Activated naive CD8-positive, alpha-beta T cell treated with anti-CD3 and anti-CD28 coated beads, Interleukin-2, amount 50 U/mL, for 16 hours (primary cell): ENCODE measurements at places on chromosomes 1 and 21.

DNA sequence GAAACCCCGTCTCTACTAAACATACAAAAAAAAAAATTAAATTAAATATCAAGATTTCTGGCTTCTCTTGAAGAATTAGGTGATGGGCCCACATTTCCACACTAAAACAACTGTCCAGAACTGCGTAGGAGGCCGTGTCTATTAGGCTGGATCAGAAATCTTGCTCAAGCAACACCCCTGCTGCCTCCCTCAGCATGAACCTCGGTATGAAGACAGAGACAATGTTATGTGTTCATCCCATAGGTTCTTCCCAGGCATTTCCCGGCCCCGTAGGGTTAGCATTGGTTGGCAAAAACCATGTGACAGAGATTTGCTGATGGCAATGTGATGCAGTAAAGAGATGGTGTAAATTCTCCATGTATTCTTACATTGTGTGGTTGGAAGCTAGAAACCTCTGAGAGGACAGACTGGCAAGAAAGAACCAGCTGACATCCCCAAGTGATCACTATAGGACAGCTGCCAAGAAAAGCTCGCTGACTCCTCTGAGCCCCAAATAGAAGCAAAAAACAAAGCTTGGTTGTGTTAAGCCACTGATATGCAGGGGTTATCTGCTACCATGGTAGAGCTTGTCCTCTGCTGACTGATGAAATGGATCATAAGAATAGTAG lies 34.5 kb downstream of the EBNA1BP2 start:
- no peak for DNase-seq

GRCh38 chr1:28036431-28036830 lies 52.0 kb downstream of the EYA3 start:
- no peak for DNase-seq

DNA sequence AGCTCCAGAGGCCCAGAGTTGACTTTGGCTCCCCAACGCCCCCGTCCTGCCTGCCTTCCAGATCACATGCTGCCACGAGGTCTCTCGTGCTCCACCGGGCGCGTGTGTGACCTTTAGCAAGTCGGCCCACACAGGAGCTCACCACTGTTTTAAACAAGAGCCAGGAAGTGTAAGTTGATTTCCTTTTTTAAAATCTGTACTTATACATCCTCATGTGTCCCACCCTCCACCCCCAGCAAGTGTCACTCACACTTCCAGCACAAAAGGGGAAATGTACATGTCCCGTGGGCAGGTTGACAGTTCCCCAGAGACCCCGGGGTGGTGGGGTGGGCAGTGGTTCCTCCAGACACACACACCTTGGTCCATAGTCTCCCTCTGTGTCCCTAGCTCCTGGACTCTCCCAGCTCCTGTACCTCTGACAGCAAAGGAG lies 84.4 kb downstream of the STUM start:
- DNase-seq, result no peak

DNA sequence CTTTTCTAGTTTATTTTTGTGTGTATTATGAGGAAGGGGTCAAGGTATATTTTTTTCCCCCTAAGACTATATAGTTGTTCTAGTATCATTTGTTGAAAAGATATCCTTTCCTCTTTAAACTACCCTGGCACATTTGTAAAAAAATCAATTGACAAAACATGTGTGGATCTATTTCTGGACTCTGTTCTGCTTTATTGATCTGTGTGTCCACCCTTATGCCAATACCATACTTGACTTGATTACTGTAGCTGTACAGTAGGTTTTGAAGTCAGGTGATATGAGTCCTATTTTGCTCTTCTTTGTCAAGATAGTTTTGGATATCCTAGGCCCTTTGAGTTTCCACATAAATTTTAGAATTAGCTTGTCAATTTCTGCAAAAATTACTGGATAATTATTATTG lies 21.2 kb upstream of the SOX13 start:
- no peak for DNase-seq

- no peak for DNase-seq
Measured at GRCh38 chr1:224198572-224198971, 15.5 kb downstream of the DEGS1 start.

- no peak for DNase-seq
Measured at GRCh38 chr1:107247679-107248078, 106.8 kb downstream of the NTNG1 start.

GRCh38 chr1:57131257-57131656 lies 165.4 kb upstream of the C8B start:
- no peak for DNase-seq

DNA sequence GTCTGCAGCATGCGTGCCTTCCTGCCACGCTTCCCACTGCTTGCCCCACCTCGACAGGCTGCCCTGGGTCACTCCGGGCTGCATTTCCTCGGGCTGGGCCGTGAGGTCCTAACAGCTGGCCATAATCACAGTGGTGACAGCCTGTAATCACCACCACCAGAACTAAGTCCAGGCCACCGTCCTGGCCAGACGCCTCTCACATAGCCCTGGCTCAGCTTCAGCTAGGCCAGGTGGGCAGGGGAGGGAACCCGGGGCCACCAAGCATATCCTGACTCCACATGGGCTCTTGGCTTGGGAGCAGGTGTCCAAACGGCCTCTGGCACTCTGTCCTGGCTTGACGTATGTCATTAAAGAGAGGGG lies 229.5 kb downstream of the TRABD2B start:
- DNase-seq, result no peak

- no peak for DNase-seq
Measured at GRCh38 chr1:6109688-6110087, 64.0 kb downstream of the KCNAB2 start.

DNA sequence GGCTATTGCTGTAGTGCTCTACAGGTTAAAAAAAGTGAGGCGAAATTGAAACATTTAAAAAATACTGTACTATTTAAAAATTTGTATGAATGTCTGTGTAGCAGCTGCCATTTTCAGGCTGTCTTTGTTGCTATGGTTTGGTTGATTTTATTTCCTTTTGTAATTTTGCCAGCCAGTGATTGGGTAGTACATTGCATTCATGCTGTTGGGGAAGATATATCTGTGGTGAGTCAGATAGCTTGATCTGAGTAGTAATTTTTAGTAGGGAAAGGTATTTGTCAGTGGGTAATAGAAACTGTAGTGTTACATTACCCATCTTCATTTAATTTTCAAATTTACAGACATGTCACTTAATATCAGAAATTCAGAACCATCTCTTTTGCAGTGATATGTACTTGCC lies 15.0 kb downstream of the NFIA start:
- no peak for DNase-seq

- no peak for DNase-seq
Measured at GRCh38 chr1:92040971-92041370, 11.2 kb downstream of the EPHX4 start.

GRCh38 chr1:36119456-36119855 lies 5.6 kb downstream of the COL8A2 start:
- no peak for DNase-seq

- DNase-seq, result no peak
Measured at GRCh38 chr1:181802466-181802865, 259.0 kb downstream of the ZNF648 start.

DNA sequence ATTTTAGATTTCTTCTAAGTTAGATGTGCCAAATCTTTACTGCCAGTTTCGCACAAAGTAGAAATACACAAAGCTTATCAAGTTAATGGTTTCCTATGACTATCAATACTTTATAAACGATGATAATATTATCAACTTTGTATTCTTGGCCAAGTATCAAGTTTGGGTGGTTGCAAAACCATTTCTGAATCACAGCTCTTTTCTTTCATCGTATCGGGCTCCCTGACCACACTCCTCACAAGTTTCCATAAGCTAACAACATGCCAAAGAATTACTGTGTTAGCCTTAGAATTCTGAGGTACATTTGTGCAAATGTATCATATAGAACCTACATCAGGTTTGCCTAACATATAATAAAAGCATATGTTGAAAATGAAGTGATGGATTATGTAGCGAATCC lies 311.0 kb downstream of the KCTD3 start:
- DNase-seq, result no peak

- DNase-seq, result no peak
Measured at GRCh38 chr1:235317168-235317567, 10.8 kb downstream of the ARID4B start.

- no peak for DNase-seq
Measured at GRCh38 chr1:202811296-202812175, 782 bp downstream of the PCAT6 start.

- DNase-seq, result no peak
Measured at GRCh38 chr1:181152892-181153633, 64.6 kb downstream of the IER5 start.

DNA sequence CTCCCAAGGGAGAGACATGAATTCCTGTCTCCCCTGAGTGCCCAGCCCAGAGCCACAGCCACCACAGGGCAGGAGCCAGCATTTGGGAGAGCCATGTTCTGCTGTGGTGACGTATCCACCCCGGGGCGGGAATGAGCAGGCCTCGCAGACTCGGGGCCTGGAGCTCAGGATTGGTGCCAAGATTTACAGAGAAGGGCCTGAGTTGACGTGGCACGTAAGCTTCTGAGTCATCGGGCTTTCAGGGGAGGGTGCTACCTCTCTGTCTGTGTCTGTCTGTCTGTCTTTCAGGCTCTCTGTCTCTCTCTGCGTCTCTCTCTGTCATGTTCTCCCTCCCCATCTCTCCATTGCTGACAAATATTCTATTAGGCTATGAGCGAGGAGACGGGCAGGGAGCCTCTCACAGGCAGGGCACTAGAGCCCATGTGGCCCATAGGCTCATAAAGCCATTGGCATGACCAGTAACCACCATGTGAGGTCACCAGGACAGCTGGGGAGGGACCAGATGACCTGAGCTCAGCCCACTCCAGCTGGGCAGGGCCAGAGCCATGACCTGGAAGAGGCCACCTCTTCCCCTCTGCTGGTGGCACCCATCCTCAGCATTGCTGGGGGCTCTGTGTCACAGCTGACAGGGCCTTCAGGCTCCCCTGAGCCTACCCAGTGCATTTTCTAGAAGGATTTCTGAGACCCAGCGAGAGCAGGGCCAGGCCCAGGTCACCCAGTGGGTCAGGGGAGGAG lies 300.0 kb upstream of the VAMP3 start:
- DNase-seq, result no peak

- no peak for DNase-seq
Measured at GRCh38 chr1:1422465-1423244, 1.6 kb upstream of the ANKRD65 start.

- no peak for DNase-seq
Measured at GRCh38 chr1:109240158-109241152, 8.9 kb upstream of the CELSR2 start.
